ENCODE measurements at places on chromosomes 3 and 15.

GRCh38 chr3:79074558-79074957, 693.2 kb downstream of the ROBO1 start:
- no peak for DNase-seq

GRCh38 chr3:39753391-39753790, 56.0 kb upstream of the MYRIP start:
- DNase-seq, result no peak

- DNase-seq, result no peak
Measured at GRCh38 chr3:20143519-20143918, 42.5 kb downstream of the SGO1 start.

DNA sequence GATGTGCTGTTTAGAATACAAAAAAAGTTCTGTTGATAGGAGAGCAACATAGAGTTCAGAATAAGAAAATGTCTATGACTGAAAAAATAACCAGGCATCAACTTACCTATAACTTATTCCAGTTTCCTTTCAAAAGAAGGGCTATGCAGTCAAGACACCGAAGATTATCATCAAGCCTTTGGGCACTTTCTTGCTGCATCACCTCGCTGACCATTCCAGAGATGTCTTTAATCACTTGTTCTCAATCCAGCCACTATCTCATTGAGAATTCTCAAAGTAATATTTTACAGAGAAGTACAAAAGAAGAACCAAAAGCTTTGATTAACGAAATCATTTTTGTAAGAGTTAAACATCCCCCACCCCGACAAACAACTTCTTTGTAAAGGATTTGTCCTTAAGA, 198.3 kb upstream of the P2RY1 start:
- DNase-seq, result no peak

DNA sequence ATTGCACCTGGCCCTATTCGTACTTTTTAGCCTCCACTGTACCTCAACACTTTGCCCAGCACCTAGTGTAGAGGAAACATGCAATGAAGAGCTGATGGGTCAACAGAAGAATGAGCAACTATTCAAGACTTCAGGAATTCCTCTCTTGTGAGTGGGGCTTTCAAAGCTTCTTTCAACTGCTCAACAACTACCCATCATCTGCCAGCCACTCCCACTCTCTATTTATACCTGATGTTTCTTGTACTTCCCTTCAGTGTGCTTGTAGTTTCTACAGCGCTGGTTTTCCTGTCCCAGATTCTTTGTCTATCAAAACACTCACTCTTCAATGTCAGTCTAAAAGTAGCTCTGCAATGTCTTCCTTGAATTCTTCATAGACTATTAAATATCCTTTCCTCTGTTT, 168.3 kb upstream of the LPP start:
- no peak for DNase-seq

DNA sequence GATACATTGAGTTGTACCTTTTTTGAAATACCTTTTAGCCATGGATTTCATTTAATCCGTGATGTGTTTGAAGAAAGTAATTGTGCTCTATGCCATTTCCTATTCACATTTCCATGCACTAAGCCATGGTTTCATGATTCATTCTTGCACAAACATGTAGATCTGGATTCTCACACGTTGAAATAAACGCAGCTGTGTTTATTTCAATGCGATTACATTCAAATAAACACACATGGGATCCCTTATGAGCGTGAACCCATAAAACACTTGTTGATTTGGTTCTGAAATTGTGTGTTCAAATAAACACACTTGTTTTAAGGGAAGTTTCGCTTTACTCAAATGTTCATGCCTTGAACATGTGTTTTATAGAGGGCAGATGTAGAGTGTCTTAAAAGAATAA, 39.2 kb downstream of the BBX start:
- no peak for DNase-seq

DNA sequence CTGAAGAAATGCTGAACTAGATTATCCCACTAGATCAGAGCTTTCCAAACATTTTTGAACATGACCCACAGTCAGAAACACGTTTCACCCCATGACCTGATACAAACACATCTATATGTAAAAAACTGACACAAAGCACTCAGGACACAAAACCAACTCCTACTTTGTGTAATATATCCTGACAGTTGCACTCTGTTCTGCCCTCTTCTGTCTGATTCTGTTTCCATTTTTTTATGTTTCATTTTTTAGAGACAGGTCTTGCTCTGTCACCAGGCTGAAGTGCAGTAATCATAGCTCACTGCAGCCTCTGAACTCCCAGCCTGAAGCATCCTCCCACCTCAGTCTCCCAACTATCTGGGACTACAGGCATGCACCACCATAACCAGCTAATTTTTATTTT, 15.8 kb upstream of the RFTN1 start:
- no peak for DNase-seq

Measured in esophagus squamous epithelium (tissue), 5 donors.